GM23248 (cell line): ENCODE measurements at places on chromosomes 11 and 22. TPM values are rescaled to one million over a fixed set of nuclear protein-coding genes. Genes with fewer than 3 reads are reported as not detected.

KIF18A gene
- 8.7 and 9.1 TPM in 2 replicates for polyA plus RNA-seq

UPK3A gene
- polyA plus RNA-seq, result not detected in 2 replicates

PEX16 gene
- polyA plus RNA-seq, result 21.2 and 25.1 TPM in 2 replicates

OAF gene
- polyA plus RNA-seq, result 74.6 and 80.0 TPM in 2 replicates

ARCN1 gene
- polyA plus RNA-seq, result 188 and 190 TPM in 2 replicates

FIBIN gene
- 42.2 and 45.8 TPM in 2 replicates for polyA plus RNA-seq

NEFH gene
- 2.2 and 2.5 TPM in 2 replicates for polyA plus RNA-seq

BCL2L13 gene
- 43.0 and 44.9 TPM in 2 replicates for polyA plus RNA-seq

CCDC90B gene
- 97.8 and 113 TPM in 2 replicates for polyA plus RNA-seq

SCUBE2 gene
- polyA plus RNA-seq, result 0.67 and 1.3 TPM in 2 replicates

C22orf31 gene
- polyA plus RNA-seq, result not detected in 2 replicates

TIMM10B gene
- polyA plus RNA-seq, result 35.0 and 35.4 TPM in 2 replicates

RBMXL2 gene
- not detected in 2 replicates for polyA plus RNA-seq

SCGB2A2 gene
- not detected in 2 replicates for polyA plus RNA-seq

TTC12 gene
- 4.4 and 7.7 TPM in 2 replicates for polyA plus RNA-seq

PAMR1 gene
- 119 and 120 TPM in 2 replicates for polyA plus RNA-seq

CDON gene
- 2.2 and 2.7 TPM in 2 replicates for polyA plus RNA-seq

AGBL2 gene
- polyA plus RNA-seq, result 0.35 and 0.51 TPM in 2 replicates

TMPRSS13 gene
- polyA plus RNA-seq, result not detected in 2 replicates

NXPE4 gene
- polyA plus RNA-seq, result not detected in 2 replicates

ARHGAP8 gene
- not detected in 2 replicates for polyA plus RNA-seq

RASL10A gene
- polyA plus RNA-seq, result 0.13 and 0.20 TPM in 2 replicates

OTOG gene
- not detected in 2 replicates for polyA plus RNA-seq

PDE2A gene
- polyA plus RNA-seq, result 0.29 and 1.0 TPM in 2 replicates

RIMBP3C gene
- 0.15 TPM in 1 of 2 replicates, not detected in the other for polyA plus RNA-seq

GGTLC2 gene
- polyA plus RNA-seq, result not detected in 2 replicates

ANO1 gene
- not detected in 2 replicates for polyA plus RNA-seq

RAB36 gene
- 5.0 and 6.8 TPM in 2 replicates for polyA plus RNA-seq

SEPTIN3 gene
- 0.06 TPM in 1 of 2 replicates, not detected in the other for polyA plus RNA-seq

HIC2 gene
- 0.34 and 0.43 TPM in 2 replicates for polyA plus RNA-seq

RFPL2 gene
- not detected in 2 replicates for polyA plus RNA-seq

CRYBB2 gene
- not detected in 2 replicates for polyA plus RNA-seq

PRCP gene
- 85.7 and 90.1 TPM in 2 replicates for polyA plus RNA-seq
